Transverse colon (tissue), 4 donors: ENCODE measurements at places on chromosomes 12 and 14. TPM values are rescaled to one million over a fixed set of nuclear protein-coding genes. Genes with fewer than 3 reads are reported as not detected.

- DNase-seq, result no peak
Observed at GRCh38 chr14:23086565-23086964, 8.4 kb downstream of the ACIN1 start.

- no peak for DNase-seq
Observed at GRCh38 chr12:66199831-66200509, 11.0 kb downstream of the IRAK3 start.

DNA sequence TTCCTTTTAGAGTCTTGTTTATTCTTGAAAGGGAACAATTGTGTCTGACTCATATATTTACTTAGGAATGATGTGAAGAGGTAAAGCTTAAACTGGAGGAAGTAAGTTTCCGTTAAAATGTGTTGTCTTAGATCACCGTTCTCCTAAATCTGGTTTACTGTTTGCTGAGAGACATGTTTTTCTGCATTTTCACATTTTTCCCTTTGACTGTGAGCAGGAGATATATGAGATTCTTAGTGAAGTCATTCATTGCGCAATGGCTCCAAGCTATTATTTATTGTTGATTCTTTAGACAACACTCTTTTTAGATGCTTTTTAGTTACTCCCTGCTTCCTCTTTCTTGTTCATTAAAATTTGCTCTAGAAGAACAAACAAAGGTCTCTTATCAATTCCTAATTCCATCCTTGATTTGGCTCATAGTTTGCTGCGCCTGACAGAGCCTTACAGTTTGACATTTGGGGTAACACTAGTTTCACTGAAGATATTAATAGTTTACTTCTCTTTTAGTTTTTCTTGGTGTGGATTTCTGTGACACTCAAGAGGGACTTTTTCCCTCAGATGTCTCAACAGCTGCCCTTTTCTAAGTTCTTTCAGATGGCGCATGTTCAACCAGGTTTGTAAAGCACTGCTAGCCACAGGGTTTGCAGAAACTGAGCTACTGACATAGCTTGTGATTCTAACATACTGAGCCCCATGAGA, 11.4 kb downstream of the CLECL1 start:
- no peak for DNase-seq

- no peak for DNase-seq
Observed at GRCh38 chr12:82055391-82055790, 296.2 kb upstream of the PPFIA2 start.

DNA sequence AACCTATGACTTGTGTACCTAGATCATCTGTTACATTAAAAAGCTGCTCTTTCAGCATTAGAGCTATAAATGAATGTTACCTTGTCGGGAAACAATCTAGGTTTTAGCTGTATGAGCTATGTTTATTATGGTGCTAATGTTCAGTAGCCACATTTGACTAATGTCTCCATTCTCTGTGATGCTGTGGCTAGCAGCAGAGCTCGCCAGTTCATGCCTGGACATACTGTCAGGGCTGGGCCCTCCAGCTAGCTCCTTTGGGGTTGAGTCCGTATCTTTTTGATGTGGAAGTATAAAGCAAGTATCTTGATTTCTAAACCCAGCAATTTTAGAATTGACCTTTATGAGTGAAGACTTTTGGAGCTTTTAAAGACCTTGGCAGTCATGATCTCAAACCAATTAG, 36.1 kb downstream of the USP44 start:
- no peak for DNase-seq

- DNase-seq, result no peak
Observed at GRCh38 chr14:35161231-35161630, 38.9 kb downstream of the PRORP start.

- DNase-seq, result no peak
Observed at GRCh38 chr12:108888031-108888430, 8.1 kb downstream of the DAO start.

Gene GLTP
- 189 TPM for total RNA-seq

Gene SSPN
- 12.7 TPM for total RNA-seq

GRCh38 chr12:44873898-44874297, 2.2 kb downstream of the NELL2 start:
- DNase-seq, result no peak

DNA sequence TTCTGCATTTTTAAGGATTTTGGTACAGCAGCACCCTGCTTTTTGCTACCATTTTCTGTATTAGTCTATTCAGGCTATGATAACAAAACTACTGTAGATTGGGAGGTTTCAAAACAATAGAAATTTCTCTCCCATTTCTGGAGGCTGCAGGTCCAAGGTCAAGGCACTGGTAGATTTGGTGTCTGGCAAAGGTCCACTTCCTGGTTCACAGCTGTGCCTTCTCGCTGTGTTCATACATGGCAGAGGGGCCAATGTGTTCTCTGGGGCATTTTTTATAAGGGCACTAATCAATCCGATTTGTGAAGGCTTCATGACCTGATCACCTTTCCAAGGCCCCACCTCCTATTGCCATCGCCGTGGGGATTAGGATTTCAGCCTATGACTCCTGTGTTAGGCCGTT, 268.1 kb upstream of the RTL1 start:
- DNase-seq, result no peak

DNA sequence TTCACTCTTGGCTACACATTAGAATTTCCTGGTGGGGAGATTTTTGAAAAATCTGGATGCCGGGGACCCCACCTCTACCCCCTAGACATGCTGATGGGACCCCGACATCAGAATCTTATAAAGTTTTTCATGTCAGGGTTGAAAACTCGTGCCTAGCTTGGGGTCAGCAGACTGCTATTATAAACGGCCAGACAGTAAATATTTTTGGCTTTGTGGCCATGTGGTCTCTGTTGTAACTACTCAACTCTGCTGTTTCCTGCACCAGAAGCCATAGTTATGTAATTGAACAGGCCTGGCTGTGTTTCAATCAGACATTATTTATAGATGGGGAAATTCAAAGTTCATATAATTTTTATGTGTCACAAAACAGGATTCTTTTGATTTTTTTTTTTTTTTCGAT, 41.6 kb downstream of the ACACB start:
- DNase-seq, result no peak

DNA sequence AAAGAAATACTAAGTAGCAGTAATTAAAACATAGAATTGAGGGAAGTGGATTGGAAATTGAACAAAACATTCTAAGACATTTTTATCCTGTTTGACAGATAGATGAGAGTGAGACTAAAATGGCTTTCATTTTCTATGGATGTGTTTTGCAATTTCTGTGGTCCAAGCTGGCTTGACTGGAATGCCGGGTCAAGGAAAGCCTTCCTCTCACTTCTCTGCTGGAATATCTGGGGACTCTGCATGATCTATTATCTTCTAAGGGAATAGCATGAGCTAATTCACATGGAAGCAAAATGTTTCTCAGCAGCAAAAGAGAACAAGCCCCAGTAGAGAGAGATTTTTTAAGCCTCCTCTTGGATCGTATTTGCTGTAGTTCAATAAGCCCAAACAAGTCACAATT, 407.9 kb upstream of the ATXN7L3B start:
- DNase-seq, result no peak

Gene DHRS2
- total RNA-seq, result not detected

GRCh38 chr12:102956738-102957327, 641 bp upstream of the ASCL1 start:
- DNase-seq, result no peak

- no peak for DNase-seq
Observed at GRCh38 chr12:110338754-110339153, 57.7 kb downstream of the ATP2A2 start.

Gene ASCL1
- not detected for total RNA-seq

Gene KLRC3
- total RNA-seq, result not detected

GRCh38 chr12:109716512-109717389, 3.1 kb downstream of the FAM222A start:
- peak; percentile 48 for DNase-seq

DNA sequence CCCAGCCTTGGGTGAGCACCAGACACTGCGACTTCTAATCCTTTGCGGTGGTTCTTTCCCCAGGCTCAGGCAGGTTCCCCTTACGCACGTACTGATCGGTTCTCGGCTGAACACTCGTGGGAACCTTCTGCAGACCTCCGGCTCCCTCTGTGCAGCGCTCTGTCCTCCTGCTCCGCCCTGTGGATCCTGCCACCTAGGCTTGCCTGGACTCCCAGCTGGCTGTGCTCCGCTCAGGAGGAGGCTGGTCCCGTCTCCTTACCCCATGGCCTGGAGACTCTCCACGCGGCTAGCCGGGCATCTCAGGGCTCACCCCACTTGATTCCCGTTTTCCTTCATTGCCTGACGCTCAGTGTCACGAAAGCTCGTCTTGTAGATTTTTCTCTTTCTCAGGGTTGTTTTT, 34.7 kb downstream of the TNFAIP2 start:
- DNase-seq, result no peak

Gene PROX2
- total RNA-seq, result not detected

DNA sequence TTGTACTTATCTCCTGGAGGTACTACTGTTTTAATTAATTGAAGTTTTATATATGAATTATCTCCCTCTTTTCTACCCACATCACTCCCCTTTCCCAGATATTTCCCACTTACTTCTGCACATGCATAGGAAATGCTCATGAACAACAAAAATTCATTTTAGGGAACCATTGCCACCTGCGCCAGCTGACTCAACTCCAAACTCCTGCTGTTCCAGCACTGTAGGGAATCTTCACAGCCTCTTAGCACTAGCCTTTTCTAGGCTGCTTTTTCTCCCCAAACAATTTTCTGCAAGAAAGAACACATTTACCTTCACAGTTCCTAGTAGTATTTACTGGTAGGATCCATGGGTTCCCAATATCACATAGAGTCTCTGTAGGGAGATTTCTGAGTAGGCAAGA, 268.4 kb downstream of the LRFN5 start:
- DNase-seq, result no peak

Gene OVCH1
- total RNA-seq, result 0.37 TPM

DNA sequence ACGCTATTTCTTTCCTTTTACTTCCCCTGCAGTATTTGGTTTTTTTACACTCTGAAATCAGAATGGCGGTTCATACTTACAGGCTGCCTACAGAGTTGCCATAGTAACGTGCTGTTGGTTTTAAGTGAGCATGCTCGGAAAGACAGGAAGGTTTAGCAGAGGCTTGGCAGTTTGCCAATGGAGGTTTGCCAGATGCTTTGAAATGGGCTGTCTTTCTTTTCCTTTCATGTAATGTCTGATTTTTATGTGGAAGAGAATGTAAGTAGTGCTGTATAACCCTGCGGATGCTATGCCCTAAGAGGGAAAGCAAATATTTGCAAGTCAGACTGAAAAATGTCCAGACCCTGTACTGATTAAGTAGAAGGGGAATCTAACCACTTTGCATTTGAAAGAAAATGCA, 32.8 kb downstream of the ARID4A start:
- DNase-seq, result peak; percentile 86

Gene IRAK3
- total RNA-seq, result 5.6 TPM

- no peak for DNase-seq
Observed at GRCh38 chr12:85089792-85090191, 53.6 kb downstream of the LRRIQ1 start.

GRCh38 chr14:23306412-23307145, at the start of gene BCL2L2:
Gene BCL2L2, plus strand, starts transcription at chr14:23306833. Its CDS starts 935 bp downstream, at chr14:23307768.
- peak; percentile 94 for DNase-seq

GRCh38 chr14:50924843-50925242, 19.4 kb downstream of the PYGL start:
- DNase-seq, result no peak

DNA sequence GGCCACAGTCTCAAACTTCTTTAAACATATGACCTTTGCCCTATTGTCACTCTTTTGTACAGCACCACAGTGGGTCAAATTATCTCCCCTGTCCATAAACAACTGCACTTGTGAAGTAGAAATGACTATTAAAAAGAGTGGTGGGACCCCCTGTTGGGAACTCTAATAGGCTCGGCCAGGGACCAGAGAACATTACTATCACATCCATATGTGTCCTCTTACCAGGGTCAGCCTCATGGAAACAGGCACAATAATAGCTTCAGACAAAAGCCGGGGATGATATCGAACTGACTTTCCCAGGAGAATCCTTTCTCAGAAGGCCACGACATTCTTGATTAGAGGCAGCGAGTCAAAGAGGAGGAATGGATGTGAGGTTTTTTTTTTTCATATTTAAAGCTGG, 96.6 kb downstream of the NKX2-1 start:
- no peak for DNase-seq

- no peak for DNase-seq
Observed at GRCh38 chr12:66920205-66920604, 241.3 kb upstream of the GRIP1 start.

DNA sequence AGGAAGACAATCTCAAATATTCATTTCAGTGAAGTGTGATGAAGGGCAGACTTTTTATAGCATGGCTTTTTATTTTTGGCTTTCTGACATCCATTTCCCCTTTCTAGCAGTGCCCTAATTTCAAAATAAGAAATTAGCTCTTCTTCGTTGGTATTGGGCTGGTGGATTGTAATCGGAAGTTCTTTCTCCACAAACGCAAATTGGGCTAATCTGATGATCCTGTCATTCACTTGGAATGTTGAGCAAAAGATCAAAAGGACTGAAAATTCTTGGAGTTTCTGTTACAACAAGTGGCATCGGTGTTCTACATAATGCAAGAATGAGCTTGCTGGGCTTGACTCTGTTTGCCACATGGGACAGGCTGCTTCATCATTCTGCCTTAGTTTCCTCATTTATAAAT, 1182.8 kb downstream of the FLRT2 start:
- no peak for DNase-seq

GRCh38 chr12:88579601-88580050, 645 bp downstream of the KITLG start:
- peak; percentile 56 for DNase-seq

DNA sequence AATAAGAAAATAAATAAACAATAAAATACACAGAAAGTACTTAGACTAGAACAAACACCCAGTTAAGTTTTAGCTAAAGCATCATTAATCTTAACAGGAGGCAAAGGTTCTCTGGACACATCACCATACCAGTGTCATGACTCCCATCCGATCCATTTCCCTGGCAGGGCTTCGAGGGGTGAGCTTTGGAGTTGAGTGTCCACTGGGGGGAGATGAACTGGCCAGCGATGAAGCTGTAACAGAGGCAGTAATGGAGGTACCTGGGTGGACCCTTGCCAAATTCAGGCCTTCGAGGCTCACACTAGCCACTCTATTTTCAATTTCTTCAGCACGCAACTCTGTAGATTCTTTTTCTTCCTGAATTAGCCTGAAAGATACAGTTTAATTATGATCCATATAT, 269.5 kb downstream of the ACSS3 start:
- no peak for DNase-seq

GRCh38 chr12:77974645-77975044, 144.0 kb downstream of the NAV3 start:
- DNase-seq, result no peak

- peak; percentile 34 for DNase-seq
Observed at GRCh38 chr14:100486025-100486828, 101.0 kb downstream of the BEGAIN start.

DNA sequence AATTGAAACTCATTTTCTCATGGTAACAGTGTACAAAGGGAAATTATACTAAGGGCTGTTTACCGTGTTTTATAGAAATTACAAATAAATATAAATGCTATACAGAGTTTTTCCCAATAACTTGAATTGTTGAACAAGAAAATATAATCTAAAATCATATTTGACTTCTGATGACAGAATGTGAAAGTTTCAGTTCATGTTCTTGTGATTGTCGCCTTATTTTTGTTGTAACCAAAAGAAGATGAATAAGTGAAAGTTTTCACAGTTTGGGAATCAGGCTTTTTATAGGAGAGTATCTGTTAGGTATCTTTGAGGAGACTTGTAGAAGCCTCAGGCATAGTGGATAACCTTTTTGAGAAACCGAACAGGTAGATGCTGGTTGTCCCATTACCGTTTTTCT, 28.1 kb downstream of the ANO6 start:
- no peak for DNase-seq

Gene ERP27
- total RNA-seq, result 2.6 TPM

Gene INHBE
- total RNA-seq, result not detected
